GDM1 (cell line): ENCODE measurements at places on chromosomes 1 and 21.

GRCh38 chr1:183310753-183311479 lies 107.3 kb downstream of the NMNAT2 start:
- DNase-seq = no peak

- no peak for DNase-seq
Observed at GRCh38 chr1:66288048-66288447, 245.9 kb upstream of the SGIP1 start.

GRCh38 chr1:108154314-108154713 lies 45.8 kb downstream of the SLC25A24 start:
- DNase-seq = no peak

- DNase-seq = no peak
Observed at GRCh38 chr1:12769031-12769430, 4.5 kb upstream of the PRAMEF12 start.

DNA sequence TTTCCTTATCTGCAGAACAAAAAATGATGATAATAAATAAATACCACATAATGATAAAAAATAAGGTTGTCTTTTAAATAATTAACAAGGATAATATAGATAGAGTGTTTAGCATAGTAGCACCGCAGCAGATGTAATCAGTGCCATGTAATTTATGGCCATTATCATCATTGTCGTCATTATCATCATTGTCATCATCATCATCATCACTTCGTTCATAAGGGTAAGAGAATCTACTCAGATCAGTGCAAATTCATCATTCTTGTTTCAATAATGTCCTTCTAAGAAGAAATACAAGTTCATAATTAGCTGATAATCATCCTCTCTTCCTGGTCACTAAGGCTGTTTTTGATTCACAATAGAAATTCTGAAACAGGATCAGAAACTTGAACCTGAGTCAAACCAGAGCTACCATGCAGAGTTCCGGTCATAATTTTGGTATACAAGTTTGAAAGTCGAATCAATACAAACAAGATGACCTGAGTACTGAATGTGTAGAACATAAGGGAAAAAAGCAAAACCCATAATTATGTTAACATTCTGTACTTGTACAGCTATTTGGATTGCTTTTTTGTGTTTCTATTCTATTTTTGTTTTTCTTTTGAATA lies 172.0 kb downstream of the LRRC40 start:
- no peak for DNase-seq

GRCh38 chr1:228394571-228395394 lies 11.9 kb downstream of the TRIM11 start:
- no peak for DNase-seq

DNA sequence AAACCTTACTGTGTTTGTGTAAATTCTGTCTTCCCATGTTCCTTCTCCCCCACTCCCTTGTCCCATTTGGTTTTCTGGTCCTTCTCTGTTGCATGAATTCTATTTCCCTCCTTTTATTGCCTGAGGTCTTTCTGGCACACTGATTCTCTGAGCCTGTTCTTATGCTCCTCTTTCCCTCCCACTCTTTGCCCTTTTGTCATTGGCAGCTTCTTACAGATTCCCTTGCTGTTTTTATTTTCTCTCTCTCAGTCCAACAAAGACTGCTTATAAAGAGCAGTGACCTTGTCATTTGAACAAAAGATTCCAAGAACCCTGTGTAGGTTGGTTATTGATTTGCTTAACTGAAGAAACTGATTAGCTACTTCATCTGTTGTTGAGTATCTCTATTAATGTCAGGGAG lies 49.7 kb downstream of the GPR52 start:
- DNase-seq = no peak

- DNase-seq = no peak
Observed at GRCh38 chr21:37128076-37128475, 55.0 kb downstream of the TTC3 start.

GRCh38 chr1:87331365-87332241 lies 2.9 kb downstream of the LMO4 start:
- peak; percentile 11 for DNase-seq

DNA sequence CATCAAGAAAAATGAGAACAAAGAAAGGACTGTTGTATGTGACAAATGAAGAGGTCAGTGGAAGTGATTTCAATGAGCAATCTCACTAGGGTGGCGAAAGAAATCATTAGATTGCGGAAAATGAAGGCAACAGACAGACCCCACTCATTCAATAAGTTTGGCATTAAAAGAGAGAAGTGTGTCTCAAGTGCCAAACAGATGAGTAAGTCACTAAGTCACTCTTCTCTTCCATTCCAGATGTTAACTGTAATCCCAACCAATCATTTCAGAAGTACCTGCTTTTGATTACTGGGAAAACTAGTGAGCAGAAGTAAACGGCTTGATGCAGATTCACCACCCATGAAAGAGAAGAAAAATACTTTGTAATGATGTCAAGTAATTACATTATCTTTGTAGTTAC lies 144.3 kb upstream of the PRMT6 start:
- DNase-seq = no peak

DNA sequence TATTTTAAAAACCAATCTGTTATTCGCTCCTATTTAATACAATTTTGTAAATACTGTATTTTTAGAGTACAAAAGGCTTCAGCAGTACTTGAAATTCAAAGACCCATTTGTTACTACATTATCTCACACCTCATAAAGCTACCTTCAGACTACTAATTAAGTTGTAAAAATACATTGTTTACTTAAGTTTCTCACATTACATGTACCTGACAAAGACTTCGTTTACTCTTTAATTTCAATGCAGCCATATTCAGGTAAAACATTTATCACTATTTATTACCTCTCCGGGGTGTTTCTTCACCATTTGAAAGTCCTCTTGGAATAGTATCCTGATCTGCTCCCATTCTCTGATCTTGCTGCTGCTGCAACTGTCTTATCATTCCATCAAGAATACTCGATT lies 55.2 kb downstream of the BRWD1 start:
- DNase-seq = no peak

DNA sequence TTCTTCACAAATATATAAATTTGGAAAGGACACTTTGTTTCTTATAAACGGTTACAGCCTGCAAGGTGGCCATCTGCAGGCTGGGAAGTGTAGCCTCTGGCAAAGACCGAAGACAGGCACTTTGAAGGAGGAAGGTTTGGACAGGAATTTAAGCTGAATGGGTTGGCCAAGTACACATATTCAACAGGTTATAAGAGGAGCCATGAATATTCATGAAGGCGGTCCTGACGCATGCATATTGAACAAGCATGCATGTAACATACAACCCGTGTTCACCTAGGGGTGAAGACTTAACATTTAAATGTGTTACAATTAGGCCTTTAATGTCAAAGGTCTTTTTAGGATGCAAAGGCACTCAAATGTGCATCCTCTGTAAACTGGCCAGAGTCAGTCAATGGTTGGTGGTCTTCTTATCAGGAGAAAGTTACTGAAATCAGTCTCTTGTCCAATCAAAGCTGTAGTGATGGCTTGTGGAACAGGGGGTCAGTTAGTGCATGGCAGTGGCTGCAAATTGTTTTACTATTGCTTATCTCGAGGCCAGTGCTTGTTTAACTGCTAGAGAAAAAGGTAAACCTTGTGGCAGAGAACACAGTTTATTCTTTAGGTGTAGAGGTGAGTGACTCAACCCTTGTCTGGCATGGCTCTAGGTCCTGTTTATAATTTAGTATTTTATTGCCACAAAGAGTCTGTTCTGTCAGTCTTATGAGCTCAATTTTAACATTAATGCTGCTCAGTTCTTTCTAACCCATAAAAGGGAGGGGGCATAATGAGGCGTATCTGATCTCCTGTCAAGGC lies 70.3 kb upstream of the F3 start:
- no peak for DNase-seq

DNA sequence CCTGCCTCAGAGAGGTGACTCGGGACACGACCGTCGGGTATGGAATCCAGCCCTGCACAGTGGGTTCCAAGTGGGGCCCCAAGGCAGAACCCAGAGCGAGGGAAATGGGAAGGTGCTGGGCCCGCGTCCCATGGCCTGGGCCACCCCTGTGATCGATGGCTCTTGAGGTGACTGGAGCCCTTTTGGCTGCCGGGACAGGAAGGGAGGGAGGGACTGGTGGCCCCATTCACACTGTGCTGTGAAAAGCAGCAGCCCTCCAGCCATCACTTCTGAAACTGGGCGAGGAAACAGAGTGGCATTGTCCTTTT lies 110.4 kb upstream of the IFFO2 start:
- DNase-seq = no peak

GRCh38 chr1:211183747-211184313 lies 49.9 kb upstream of the KCNH1 start:
- no peak for DNase-seq

- DNase-seq = no peak
Observed at GRCh38 chr1:7609311-7609994, 161.6 kb upstream of the VAMP3 start.

GRCh38 chr1:24556414-24556795 lies 518 bp downstream of the NCMAP start:
- no peak for DNase-seq

DNA sequence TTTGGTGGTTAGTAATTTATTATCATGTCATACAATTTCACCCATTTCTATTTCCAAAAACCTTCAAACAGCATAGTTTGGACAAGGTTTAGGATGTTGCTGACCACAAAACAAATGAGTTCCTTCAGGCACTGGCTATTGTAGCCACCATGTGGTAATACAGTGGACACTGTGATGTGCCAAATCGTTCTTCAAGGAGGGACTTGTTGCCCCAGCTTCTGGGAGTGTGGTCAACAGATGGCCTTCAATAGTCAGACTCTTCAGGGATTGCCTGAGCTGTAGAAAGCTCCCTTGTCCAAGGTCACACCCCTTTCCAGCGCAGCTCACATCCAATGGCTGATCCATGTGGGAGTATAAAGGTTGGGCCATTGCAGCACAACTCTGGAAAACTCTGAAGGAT lies 2.6 kb downstream of the PDE4B start:
- no peak for DNase-seq

DNA sequence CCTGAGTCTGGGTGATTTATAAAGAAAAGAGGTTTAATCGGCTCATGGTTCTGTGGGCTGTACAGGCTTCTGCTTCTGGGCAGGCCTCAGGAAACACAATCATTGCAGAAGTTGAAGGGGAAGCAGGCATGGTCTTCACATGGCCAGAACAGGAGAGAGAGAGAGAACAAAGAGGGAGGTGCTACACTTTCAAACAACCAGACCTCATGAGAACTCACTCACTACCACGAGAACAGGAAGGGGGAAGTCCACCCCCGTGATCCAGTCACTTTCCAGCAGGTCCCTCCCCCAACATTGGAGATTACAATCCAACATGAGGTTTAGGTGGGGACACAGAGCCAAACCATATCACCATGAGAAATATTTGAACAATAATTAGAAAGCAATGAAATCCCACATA lies 222.9 kb downstream of the FAM72C start:
- DNase-seq = no peak

DNA sequence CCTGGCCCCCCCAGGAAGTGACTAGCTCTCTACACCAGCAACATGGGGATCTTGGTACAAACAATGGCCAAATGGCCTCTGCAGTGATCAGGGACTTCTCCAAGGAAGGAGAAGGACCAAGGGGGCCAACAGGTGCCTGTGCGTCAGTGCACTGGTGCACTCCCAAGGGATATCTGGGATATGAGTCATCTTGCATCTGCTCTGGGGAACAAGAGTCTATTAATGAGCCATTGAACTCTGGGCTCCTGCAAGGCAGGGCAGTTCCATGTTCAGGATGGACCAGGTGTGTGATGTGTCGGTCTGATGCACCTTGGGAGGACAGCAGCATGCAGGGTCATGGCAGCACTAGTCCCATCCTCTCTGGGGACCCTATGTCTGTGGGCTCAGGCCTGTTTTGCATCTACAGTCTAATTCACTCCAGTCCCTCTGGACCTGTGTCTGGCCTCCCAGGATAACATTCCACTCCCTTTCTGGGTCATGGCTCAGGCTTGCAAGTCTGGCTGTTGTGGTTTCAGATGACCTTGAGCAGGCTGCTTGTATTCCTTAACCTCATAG lies 125.3 kb downstream of the TRABD2B start:
- no peak for DNase-seq

DNA sequence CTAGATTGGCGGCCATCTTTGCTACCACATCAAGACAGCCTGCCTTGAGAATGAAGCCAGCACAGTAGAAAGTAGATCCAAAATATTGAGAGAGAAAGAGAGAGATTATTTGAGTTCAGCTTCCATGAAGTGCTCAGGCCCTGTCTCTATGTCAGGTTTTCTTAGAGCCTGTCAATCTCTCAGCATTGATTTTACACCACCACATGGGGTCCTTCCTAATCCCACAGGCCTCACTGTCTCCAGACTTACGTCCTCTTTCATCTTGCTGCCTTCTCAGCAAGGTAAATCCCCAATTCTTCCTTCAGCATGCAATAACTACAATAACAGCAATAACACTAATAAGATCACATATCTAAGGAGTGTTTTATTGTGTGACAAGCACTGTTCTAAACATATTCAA lies 21.0 kb downstream of the DYNLT5 start:
- DNase-seq = no peak

- no peak for DNase-seq
Observed at GRCh38 chr1:220511179-220511578, 16.8 kb upstream of the MARK1 start.

DNA sequence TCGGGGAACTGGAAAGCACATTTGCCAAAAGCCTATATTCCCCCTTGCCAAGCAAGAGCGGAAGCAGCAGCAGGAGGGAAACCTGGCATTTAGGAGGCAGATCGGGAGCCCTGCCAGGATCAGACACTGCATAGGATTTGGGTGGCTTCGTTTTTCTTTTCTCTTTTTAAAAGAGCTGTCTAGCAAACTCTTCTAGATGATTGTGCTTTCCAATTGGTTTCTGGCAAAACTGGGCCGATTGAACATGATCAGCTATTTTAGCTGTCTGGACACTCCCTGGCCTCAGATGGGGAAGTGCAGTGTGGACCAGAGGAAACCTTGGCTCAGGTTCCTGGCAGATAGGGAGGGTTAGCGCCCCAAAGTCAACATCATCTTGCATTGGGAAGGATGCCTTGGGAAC lies 414.0 kb upstream of the KAZN start:
- no peak for DNase-seq

- no peak for DNase-seq
Observed at GRCh38 chr1:173062150-173062938, 11.6 kb upstream of the TNFSF18 start.

GRCh38 chr1:155003227-155003765 lies 694 bp downstream of the ZBTB7B start:
- DNase-seq = no peak

DNA sequence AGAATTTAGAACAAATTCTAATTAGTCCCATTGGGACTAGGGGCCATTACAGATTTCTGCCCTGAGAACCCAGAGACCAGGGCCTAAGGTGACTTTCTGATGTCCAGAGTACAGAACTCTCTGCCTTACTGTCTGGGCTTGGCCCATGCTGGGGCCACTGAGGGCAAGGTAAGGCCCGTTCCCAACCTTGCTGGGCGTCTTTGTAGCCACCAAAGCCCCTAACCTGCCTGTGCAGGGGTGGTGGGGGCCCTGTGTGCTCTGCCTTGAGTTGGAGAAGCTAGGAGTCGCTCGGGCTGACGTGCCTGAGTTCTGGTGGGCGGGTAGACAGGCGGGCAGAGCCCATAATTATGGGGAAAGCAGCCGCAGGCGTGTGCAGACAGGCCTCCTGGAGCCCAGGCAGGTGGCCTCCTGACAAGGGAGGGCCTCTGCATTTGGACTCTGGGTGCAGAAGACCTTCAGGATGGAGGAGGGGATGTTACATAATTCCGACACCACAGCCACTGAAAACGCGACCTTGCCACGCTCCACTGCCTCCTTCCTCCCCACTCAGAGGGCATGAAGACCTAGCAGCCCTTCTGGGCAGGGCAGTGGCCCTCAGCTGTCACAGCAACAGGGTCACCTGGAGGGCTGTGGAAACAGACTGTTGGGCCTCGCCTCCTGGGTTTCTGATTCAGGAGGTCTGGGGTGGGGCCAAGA lies 239.9 kb upstream of the TMEM51 start:
- no peak for DNase-seq
